ENCODE measurements at places on chromosomes 6 and 20.

GRCh38 chr20:51525241-51526105 lies 17.0 kb downstream of the NFATC2 start:
- no peak for DNase-seq

- no peak for DNase-seq
Measured at GRCh38 chr6:84511929-84512328, 252.5 kb downstream of the TBX18 start.

DNA sequence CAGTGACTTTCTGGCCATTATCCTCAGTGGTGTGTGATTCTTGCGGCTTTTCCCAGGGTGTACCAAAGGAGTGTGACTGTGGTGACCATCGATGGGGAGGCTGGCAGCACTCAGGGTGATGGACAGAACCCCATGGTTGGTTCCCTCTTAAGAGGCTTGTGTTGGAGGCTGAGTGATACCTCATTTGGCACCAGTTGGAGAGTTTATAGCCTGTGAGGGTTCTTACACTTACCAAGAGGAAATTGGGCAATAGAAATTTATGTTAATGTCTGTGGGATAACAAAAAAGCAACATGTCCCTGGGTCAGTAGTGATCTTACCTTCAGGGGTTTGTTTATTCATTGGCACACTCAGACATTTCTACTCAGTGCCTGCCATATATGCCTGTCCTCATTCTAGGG lies 37.2 kb downstream of the DAAM2 start:
- DNase-seq, result no peak

DNA sequence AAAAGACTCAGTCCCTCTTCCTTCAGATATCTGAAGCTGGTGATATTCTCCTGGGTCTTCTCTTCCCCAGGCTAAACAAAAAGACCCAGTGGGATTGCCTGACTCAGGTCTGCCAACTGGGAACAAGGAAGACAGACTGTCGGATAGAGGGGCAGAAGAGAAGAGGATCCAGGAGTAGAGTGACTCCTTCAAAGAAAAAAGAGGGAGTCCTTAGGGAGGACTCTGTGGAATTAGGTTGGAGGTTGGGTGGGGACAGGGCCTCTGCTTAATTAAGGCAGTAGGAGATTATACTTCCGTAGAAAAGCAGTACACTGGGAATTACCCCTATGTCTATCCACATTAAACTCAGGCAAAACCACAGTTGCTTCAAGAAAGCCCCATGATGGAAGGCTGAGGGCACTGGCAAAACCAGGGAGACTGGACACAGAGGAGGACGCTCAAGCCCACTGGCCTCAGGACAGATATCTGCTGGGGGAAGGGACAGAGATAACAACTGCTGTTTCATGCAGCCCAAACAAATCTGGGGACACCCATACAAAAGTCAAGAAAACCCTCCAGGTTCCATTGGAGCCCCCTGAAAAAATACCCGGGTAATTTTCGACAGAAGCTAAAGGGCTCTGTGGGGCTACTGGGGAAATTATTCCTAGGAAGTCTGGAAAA lies 5.7 kb downstream of the BCL2L1 start:
- DNase-seq, result no peak

GRCh38 chr6:6863970-6864639 lies 243.7 kb upstream of the RREB1 start:
- no peak for DNase-seq

Data from NCI-H774 (cell line).